BJ (cell line): ENCODE measurements at places on chromosomes 11 and 22.

DNA sequence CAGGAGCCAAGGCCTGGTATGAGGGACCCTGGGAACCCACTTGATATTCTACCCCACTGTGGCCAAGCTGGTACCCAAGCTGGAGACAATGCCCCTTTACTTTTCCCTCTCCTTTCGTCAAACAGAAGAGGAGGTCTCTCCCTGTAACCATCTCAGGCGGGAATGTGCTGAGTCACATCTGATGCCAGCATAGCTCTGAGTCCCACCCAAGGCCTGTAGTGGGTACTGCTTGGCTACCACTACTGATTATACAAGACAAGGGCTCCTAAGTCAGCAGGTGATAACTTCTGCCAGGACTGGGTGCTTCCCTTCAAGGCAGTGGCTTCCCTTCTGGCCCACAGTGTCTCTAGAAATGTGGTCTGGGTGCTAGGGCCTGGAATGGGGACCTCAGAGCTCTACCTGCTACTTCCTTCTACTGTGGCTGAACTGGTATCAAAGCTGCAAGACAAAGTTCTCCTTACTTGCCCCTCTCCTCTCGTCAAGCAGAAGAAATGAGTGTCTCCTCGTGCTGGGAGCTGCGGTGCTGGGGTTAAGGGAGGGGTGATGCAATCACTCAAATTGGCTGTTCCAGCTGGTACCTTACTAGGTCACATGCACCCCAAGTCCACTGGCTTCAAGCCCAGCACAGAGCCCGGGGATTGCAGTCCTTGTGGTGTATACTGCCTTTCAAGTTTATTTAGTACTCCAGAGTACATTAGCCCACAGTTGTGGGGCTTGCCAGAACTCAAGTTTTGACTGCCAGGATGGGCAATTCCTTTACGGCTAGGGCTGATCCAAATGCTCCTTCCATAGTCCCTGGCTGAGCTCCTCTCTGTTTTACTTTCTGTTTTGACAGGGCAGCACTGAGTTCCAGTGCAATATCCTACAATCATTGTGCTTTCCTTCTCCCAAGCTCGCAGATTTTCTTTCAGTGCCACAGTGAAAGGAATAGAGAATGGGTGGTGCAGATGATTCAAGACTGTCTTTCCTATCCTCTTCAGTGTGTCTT, 419.7 kb upstream of the CNTN5 start:
- DNase-seq: no peak

- no peak for DNase-seq
Observed at GRCh38 chr11:119806064-119806915, 77.3 kb upstream of the NECTIN1 start.

GRCh38 chr11:128520888-128521681, 66.3 kb downstream of the ETS1 start:
- no peak for DNase-seq

GRCh38 chr22:22812031-22812905, 75.3 kb upstream of the IGLL5 start:
- DNase-seq: no peak

- DNase-seq: no peak
Observed at GRCh38 chr22:22896601-22897000, 9.0 kb downstream of the IGLL5 start.

- DNase-seq: no peak
Observed at GRCh38 chr22:32589007-32589406, 114.4 kb downstream of the FBXO7 start.

DNA sequence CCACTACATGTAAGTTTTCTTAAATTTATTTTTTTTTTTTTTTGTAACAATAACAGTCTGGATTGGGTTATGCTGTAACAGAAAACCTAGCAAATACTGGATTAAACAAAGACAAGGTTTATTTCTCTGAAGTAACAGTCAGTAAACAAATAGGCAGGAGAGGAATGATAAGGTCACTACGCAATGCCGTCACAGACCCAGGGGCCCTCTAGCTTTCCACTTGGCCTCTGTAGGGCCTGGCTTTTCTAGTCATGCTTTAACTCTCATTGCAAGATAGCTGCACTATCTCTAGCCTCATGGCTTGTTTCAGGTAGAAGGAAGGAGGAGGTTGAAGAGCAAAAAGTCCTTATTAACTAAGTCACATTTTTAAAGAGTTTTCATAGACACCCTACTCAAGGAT, 6.5 kb downstream of the OR10A6 start:
- DNase-seq: no peak

GRCh38 chr11:41446566-41446965, 12.9 kb downstream of the LRRC4C start:
- no peak for DNase-seq

- DNase-seq: no peak
Observed at GRCh38 chr11:31646216-31646615, 136.6 kb downstream of the ELP4 start.

- DNase-seq: no peak
Observed at GRCh38 chr11:68574308-68574707, 110.0 kb upstream of the GAL start.

DNA sequence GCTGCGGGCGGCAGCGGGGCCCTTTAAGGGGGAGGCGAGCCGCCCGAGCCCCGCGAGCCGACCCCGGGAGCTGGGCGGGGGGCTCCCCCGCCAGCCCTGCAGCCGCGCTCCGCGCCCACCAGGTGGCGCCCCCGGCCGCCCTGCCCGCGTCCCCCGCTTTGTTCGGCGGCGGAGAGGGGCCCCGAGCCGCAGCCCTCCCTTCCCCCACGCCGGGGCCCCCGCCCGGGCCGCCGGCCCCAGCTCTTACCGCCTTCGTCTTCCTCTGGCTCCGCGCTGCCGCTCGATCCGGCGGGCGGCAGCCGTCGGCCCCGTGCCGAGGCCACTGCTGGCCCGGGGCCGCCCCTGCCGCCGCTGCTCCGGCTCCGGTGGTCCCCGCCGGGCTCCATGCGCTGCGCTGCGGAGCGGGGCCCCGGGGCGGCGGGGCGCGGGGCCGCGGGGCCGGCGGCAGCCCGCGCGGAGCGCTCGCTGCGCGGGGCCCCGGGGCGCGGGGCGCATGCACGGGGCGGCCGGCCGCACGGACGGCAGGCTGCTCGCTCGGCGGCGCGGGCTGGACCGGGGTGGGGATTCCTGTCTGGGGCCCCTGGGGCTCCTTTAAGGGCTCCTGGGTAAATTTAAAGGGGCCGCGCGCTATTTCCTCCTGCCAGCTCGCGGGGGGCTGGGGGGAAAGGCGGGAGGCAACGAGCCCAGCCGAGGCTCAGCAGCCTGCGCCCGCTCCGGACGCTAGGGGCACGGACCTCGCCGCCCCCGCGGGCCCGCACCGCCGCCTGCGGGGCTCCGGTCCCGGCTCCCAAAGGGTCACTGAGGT, at the start of gene ZFTA:
Gene ZFTA (minus strand): TSS at position 539 of the 805 bp plus-strand sequence. CDS start 153 bp downstream, at position 386.
- DNase-seq: no peak

DNA sequence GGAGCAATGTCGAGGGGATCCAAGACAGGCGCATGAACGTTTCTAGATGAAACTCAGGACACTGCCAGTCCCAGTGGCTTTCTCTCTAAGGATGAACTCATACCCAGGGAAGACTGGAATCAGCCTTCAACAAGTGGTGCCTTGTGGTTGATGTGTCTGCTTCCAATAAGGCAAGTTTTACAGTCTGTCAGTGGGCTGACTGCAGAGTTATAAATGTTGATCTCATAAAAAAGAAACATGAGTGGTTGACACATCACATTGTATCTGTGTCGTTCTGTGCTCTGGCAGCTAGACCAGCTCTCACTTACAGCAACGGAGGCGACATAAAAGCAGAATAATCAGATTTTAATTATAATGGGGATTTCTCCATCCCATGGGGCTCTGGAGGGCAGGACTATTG, 96.7 kb downstream of the SNX19 start:
- no peak for DNase-seq

GRCh38 chr11:76270389-76270788, 64.1 kb upstream of the WNT11 start:
- no peak for DNase-seq

DNA sequence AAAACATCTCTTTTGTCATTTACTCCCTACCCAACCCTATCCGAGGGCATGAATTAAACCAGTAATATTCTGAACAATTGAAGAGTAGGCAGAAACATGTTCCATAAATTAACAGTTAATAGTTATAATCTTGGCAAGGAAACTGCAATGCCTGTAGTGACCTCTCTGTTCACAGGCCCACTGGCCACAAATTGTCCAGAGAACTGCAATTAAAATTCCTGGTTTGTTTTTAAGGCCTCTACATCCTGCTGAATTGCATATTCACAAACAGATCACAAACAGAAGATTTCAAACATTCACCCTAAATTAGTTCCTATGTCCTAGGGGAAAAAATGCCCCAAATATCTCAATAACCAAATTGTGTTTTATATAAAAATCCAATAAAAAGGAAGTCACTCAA, 143.2 kb upstream of the TRPC6 start:
- DNase-seq: no peak

DNA sequence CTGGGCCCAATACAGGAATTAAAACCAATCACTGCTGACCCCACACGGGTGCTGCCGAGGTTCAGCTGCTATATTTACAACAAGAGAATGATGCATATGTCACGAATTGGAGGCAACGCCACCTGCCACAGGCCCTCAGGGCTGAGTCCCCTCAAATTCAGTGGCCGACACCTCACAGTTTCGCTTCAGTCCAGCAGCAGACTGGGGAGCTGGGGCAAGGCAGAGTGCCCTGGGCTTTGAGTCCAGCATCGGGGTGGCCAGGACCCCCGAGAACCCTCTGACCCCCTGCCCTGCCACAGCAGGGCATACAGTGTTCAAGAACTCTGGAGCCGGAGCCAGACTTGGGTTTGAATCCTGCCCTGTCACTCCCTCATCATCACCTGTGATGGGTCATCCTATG, 247.2 kb downstream of the CTTN start:
- no peak for DNase-seq

DNA sequence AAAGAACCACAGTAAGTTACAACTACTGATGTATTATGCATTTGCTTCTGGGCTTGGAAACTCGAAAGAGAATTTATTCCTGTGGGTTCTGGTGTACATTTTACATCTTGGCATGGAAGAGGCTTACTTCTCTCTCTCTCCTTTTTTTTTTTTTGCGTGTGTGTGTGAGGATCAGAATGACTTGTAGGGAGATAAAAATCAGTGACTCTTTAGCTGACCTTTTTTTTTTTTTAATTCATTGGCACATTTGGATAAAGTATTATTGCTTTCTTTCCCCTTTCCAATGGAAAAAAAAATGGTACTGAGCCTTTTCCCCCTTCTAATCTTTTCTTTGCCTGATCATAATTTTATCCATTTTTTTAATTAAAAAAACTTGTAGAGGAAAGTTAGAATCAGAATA, 43.5 kb downstream of the EXT2 start:
- no peak for DNase-seq

DNA sequence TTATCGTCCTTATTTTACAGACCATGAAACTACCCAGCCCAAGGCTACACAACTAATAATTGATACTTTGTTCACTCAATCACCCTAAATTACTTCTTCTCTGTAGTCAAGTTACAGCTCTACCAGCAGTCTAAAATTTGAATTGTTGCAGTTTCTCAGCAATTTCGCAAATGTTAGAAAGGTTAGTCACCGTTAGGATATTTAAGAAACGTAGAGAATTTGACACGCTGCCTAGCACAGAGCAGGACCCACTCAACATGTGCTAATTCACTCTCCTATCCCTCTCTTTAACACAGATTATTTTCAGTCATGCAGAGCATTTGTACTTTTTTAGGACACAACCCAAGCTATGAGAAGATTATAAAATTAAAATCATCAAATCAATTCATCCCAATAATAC, 771.1 kb upstream of the LUZP2 start:
- DNase-seq: no peak
